ENCODE measurements at places on chromosomes 11 and 22.
A peak's percentile ranks its signal among the peaks of the same experiment; 100 is the strongest.

- DNase-seq, result peak; percentile 29
Observed at GRCh38 chr22:39459681-39460080, 2.9 kb downstream of the MGAT3 start.

DNA sequence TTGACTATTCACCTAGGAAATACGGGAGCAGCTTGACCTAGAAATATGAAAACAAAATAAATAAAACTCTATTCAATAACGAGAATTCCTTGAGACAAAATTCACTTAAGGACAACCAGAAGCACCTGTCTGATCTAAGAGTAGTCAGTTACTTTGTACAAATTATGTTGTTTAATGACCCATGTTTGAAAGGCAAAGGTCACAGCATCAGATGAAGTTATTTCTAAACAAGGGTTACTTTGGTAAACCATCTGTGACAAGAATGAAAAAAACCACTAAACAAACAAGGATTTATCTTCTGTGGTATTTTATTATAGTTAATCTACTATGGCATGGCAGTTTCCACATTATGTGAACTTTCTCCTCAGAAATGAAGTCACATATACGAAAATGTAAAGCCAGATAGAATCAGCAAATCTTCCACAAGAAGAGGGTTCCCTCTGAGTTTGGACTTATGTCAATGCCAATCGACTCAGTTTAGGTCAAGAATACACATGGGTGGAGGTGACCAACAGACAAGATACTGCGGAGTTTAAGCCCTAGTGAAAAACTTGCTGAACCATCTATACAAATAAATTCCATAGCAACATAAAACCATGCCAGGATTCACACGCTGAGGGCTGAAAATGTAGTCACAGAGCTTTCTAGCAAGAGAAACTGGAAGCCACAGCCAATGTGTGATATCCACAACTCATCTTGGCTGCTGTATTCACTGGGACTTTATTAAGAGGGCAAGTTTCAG is 53.4 kb downstream of the NCAPD3 start:
- no peak for DNase-seq

DNA sequence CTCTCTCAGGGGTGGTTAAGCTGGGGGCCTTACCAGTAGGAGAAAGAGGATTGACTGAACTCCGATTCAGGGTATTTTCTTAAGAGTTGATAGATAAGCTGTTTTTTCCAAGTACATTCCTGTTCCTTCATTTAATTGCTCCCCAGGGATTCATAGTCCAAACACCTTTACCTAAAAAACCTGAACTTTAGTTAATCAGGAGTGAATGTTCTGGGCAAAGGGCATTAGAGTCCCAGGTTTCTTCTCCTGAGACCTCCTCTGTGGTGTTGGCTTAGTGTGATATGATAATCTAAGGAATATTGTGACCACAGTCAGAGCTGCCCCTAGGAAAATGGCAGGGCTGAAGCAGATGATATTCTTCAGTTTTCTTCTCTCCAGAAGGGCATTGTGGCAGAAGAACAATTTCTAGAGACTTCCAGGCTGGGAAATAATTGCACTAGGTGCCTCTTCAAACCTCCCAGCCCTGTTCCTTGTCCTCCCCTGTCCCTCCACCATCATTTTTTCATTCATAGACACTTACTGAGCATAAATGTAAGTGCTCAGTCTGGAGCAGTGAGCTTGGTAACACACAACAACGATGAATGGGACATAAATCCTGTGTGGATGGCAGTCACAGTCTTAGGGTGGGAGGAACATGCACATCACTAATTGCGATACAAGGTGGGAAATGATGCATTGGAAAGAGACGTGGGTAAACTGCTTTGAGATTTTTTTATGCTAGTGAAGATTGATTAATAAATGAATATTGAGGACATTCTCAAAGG is 11.5 kb upstream of the GRAMD1B start:
- DNase-seq, result no peak

DNA sequence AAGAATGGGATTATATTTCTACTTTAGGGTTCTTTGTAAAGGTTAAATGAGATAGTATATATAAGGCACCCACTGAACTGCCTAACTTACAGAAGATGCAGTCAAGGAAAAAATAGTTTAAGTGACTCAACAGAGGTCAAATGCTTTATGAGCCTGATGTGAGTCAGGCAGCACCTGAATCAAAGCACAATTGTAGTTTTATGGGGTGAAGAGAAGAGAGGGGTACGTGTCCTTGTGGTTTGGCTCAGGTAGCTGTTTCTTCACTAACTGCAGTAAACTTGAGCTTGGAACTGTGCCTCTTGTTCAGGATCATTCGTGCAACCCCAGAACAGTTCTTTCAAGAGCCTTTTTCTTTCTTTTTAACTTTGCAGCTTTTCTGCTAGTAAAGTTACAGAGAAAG is 125.2 kb upstream of the SPON1 start:
- DNase-seq, result no peak

- DNase-seq, result no peak
Observed at GRCh38 chr11:117790279-117790678, 6.7 kb downstream of the DSCAML1 start.

DNA sequence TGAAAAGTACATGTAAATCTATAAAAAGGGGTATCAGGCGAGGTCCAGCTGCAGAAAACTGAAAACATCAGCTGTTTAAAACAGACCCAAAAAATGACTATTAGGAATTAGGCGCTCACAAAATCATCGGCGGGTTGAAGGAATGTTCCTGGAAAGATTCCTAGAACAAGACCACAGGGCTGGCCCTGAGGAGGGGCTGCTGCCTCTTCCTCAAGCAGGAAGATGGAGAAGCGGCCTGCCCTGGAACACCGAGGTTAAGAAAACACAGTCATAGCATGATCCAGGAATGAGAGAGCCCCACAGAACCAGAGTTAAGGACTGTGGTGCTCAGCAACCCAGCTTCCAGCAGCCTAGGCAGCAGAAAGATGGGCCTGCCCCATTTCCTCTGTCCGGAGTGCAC is 78.4 kb downstream of the C11orf91 start:
- no peak for DNase-seq

DNA sequence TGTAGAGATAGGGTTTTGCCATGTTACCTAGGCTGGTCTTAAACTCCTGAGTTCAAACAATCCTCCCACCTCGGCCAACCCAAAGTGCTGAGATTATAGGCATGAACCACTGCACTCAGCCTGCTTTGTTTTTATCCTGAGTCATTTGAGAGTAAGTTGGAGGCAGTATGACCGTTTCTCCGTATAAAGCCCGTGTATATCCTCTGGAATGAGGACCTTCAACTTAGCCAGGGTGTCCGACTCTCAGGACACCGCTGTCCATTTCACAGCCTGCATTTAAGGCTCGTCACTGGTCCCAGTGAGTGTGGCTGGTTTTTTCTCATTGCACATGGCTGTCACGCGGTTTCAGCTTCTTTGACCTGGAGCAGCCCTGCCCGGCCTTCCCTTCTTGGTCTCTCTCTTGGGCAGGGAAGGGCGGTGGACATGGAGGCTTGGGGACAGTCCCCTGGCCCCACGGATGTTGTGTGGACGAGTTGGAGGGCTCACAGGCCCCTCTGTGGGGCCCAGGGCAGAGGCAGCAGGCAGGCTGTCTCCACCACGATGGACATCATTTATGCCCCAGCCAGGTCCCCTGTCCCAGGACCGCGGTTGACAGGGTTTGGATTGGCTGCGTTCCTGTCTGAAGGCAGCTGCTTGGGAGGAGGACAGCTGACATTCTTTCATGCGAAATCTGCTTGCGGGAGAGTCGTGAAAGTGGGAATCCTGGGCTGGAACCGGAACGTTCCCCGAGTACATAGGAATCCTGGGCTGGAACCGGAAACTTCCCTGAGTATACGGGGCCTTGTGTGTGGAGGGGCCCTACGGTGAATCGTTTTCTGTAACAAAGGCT is 93.3 kb downstream of the KCNQ1 start:
- no peak for DNase-seq

DNA sequence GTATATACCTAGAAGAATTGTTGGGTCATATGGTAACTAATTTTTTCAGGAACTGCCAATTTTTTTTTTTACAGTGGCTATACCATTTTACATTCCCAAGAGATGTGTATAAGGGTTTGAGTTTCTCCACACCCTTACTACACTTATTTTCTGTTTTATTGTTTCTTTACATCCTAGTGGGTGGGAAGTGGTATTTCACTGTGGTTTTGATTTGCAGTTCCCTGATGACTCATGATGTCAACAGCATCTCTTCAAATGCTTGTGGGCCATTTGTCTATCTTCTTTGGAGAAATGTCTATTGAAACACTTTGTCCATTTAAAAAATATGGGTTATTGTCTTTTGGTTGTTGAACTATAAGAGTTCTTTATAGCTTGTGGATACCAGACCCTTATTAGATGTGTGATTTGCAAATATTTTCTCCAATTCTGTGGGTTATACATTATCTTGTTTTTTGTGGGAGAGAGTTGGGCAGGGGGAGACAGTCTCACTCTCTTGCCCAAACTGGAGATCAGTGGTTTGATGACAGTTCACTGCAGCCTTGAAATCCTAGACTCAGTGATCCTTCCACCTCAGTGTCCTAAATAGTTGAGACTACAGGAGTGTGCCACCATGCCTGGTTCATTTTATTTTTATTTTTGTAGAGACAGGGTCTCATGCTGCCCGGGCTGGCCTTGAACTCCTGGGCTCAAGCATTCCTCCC is 30.3 kb upstream of the PISD start:
- no peak for DNase-seq

DNA sequence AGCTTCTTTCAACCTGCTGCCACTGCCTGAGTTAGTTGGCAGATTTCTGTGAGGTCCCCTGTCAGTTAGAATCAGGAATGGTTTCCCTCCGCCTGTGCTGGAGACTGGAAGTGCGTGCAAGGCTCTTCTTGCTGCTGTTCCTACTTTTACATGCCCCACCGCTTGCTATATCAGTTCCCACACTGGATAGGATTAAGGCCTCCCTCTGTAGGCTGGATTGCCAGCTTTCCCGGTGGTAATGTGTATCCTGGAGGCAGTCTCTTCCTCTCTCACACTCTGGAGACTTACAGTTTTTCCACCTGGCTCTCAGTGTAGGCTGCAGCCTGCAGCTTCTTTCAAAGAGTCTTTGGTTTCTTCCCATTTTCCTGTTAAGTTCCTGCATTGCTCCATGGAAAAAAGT is 66.5 kb downstream of the ARHGAP42 start:
- no peak for DNase-seq

GRCh38 chr11:129453293-129453721 is 77.7 kb downstream of the BARX2 start:
- no peak for DNase-seq

- DNase-seq, result no peak
Observed at GRCh38 chr11:69395287-69395686, 86.2 kb upstream of the LINC01488 start.

- DNase-seq, result no peak
Observed at GRCh38 chr11:60874421-60875365, 7.4 kb downstream of the ZP1 start.

DNA sequence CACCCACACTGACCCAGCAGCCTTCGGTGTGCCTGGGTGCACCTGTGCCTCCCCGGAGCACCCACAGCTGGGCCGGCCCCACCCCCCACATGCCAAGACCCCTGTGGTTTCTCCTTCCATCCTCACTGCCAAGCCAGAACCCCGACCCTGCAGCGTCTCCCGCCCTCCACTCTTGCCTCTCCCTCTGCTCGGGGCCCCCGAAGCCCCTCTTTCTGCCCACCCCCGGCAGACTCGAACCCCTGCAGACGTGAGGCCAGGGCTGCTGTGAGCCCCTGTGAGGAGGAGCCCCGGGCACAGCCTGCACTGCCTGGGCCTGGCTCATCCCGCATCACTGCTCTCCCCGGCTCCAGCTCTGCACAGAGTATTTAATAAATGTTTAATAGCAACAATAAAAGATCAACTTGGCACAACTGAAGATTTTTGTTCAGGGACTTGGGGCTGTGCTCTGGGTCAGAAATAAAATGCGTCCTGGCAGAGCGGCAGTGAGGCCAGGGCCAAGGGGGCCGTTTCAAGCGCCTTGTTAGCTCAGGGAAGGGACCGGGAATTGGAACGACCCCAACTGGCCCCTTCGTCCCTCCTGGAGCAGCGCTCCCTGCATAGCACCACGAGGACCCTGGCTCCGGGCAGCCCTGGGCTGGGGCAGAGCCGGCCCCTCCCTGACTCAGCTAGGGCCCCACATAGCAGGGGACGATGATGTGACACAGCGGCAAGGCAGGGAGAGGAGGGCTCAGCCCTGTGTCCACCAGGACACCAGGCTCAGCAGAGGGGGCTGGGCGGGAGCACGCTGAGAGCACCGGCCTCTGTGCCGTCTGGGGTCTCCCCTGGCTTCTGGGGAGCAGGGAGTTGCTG is 520.8 kb downstream of the BRD1 start:
- DNase-seq, result no peak

- DNase-seq, result no peak
Observed at GRCh38 chr22:42284643-42285181, 14.3 kb upstream of the TCF20 start.

- peak; percentile 84 for DNase-seq
Observed at GRCh38 chr11:1763796-1764661, at the start of gene CTSD. Gene CTSD (minus strand): TSS chr11:1763927. CDS start chr11:1763859, 68 bp downstream.

- no peak for DNase-seq
Observed at GRCh38 chr11:6569706-6570105, 33.7 kb downstream of the RRP8 start.

GRCh38 chr11:124676386-124676785 is 2.7 kb downstream of the SPA17 start:
- peak; percentile 30 for DNase-seq

GRCh38 chr11:75910426-75911145 is 95.6 kb downstream of the UVRAG start:
- no peak for DNase-seq

GRCh38 chr11:74311352-74311926 is at the start of gene P4HA3:
Gene P4HA3 (minus strand): TSS chr11:74311640. CDS start chr11:74311611, 29 bp downstream.
- DNase-seq, result peak; percentile 72

DNA sequence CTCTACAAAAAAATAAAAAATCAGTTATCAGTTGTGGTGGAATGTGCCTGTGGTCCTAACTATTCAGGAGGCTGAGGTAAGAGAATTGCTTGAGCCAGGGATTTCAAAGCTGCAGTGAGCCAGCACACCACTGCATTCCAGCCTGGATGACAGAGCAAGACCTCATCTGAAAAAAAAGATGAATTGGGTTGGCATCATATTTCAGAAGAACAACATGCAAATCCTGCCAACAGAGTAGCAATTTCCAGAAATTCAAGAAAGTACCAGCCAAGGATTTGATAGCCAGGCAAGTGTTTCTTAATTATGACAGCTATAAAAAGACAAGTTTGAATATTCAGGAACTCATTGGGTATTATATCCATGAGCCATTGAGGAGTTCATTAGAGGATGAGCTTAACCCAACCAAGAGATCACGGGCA is 75.2 kb downstream of the USP47 start:
- no peak for DNase-seq

DNA sequence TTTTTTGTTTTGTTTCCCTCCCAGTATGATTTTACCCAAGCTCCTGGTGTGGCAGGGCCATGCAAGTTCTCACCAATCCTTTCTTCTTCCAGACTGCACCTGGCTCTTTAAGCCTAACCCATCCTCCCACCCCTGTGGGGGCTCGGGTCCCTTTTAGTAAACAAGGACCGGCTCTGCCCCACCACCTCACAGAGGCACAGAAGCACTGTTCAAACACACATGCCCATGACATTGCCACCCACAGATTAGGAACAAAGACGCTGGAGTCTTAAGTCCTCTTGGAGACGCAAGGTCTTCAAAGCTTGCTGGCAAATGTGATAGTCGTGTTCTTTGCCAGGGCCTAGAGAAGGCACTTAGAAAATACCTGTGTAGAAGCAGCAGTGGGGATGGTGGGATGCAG is 18.9 kb downstream of the UQCR10 start:
- DNase-seq, result peak; percentile 81

GRCh38 chr11:121039971-121040613 is 16.2 kb downstream of the TBCEL start:
- no peak for DNase-seq

All from thyroid gland (tissue), 4 donors.